Fibroblast of gingiva (primary cell): ENCODE measurements at places on chromosomes 13 and 19.

DNA sequence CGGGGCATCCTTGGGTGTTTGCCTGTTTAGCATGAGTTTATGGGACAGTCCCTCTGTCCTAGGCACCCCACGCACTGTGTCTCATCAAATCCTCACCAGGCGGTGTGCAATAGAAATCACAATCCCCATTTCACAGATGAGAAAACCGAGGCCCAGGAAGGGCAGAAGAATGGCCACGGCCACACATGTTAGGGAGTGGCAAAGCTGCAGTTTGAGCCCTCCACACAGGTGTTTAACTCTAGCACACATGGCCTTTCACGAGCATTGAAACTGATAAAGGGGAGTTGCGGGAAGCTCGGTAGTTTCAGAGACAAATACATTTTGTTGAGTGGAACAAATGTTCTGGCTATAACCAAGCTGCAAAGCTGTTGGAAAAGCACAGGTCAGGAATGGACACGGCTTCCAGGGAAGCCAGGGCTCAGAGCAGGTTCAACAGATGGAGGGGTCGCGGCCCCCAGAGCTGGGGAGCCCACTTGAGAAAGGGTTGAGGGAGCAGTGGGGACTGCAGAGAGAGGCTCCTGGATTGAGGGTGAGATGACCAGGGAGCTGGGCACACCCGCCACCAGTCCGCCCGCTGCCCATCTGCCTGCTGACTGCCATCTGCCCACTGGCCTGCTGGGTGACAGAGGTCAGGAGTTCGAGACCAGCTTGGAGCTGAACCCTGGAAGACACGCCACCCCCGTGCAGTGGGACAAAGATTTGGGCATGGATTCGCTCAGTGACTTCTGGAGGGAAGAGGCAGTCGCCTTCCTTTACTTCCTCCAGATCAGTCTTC is 154.7 kb downstream of the URI1 start:
- no peak for DNase-seq

GRCh38 chr19:16030964-16031871 is 45.1 kb upstream of the TPM4 start:
- DNase-seq, result no peak

DNA sequence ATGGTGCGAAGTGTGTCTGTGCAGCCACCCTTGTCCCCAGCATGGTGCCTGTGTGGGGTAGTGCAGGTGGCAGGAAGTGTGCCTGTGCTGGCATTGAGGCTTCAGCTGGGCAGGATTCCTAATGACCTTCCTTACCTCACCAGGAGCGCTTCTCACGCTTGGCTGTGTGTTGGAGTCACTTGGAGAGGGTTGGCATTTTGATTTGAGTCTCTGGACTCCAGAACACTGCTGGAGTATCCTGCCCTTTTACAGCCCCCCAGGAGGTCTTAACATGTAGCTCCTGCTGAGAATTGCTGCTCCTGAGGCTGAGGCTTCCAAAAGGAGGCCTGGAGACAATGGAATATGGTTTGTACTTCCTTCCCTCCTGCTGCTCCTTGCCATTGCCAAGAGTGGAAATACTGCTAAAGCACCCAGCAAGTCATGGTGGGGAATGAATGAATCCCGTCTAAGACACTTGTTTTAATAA is 87.1 kb downstream of the ARHGEF7 start:
- no peak for DNase-seq

DNA sequence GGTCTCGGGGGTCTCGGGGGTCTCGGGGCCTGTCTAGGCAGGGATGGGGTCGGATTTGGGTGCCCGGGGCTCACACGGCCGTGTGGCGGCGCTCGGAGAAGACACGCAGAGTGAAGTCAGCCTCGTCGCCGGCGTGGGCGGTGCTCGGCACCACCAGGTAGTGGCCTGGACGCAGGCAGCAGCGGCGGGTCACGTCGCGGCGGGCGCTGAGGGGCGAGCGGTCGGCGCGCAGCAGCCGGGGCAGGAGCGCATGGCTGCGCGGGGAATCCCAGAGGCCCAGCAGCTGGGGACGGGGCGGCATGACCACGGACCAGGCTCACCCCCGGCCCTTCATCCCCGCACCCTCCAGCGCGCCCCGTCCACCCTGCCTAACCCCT is 8.2 kb downstream of the CAPN12 start:
- DNase-seq, result no peak

GRCh38 chr13:113942591-113943103 is 31.2 kb downstream of the C13orf46 start:
- DNase-seq, result no peak

DNA sequence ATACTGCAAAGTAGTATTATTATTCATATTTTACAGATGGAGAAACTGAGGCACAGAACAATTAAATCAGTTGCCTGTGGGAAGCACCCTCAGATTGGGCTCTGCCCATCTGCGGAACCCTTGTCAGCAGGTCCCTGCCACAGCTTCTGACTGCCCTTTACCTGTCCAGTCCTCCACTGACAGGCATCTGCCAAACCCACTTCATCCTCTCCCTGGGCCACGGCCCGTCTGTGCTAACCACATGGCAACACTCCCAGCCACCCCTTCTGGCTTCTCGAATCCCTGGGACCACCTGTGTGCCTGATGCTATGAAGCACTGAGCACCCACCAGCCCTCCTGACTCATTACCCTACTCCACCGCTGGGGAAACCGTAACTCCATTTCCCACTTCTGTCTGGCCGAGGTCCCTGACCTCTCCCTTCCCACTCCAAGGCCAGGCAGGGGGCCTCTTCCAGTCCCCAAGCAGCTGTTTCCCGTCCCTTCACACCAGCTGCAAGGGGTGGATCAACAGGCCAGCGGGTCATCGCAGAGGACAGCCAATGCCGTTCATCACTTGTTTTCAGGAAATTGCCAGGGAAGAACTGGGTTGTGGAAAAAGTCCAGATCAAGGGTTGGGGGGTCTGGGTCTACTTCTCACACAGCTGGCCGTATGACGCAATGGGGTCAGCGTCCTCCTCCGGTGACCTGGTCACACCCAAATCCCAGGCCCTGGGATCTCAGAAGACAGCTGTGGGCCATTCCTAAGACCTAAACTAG is 2.5 kb downstream of the KANK3 start:
- DNase-seq, result no peak

GRCh38 chr19:48398102-48398374 is 4.6 kb downstream of the GRIN2D start:
- DNase-seq, result no peak

- no peak for DNase-seq
These were observed 612.0 kb downstream of the DCT start for GRCh38 chr13:93867481-93867880.

DNA sequence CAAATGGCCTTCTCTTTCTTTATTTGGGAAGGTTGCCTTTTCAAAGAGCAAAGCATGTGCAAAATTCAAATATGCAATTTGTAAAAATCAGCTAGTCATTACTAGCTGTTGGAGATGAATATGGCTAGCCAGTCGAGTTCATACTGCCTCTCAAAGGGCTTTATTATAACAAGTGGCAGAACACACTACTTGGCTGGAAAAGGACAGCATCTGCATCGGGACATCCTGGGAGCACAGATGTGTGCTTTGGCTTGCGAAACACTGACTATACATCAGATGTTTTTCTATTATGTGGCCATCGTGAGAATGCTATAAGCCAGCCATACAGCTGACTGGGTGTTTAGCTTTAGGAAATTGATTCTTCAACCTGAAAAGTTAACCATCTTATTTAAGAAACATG is 424.2 kb downstream of the KCTD12 start:
- peak; percentile 18 for DNase-seq

DNA sequence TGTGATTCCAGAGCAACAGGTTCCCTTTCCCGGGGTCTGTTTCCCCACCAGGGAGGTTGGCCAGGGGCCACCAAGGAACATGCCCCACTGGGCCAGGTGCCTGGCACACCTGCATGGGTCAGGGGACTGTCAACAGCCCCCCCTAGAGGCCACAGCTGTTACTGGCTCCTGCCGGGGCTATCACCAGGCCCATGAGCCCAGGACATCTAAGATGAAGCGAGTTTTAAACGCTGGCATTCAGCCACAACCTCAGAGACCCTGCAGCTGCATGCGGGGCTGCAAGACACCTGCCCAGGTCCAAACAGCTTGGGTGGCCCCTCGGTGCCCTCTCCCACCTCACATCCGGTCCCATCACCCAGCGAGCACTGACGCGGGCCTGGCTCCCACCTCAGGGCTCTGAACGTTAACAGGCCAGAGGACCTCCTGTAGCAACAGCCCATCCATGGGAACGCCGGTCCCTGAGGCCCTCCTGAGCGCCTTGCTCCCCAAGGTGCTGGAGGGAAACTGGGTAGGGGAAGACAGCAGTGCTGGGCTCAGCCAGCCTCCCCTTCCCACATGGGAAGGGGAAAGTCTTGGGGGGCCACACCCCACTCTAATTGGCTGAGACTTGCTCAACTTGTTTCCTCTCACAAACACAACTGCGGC is 12.0 kb downstream of the KHSRP start:
- no peak for DNase-seq

GRCh38 chr13:52852444-52852843 is 4.0 kb upstream of the PCDH8 start:
- no peak for DNase-seq

- peak; percentile 33 for DNase-seq
These were observed 764.1 kb upstream of the SLITRK6 start for GRCh38 chr13:86563308-86563707.

GRCh38 chr19:48558018-48558684 is 6.2 kb downstream of the SULT2B1 start:
- peak; percentile 36 for DNase-seq

- peak; percentile 71 for DNase-seq
These were observed 20.2 kb downstream of the BBC3 start for GRCh38 chr19:47210689-47211316.

GRCh38 chr19:5337708-5338655 is 2.6 kb downstream of the PTPRS start:
- DNase-seq, result no peak

DNA sequence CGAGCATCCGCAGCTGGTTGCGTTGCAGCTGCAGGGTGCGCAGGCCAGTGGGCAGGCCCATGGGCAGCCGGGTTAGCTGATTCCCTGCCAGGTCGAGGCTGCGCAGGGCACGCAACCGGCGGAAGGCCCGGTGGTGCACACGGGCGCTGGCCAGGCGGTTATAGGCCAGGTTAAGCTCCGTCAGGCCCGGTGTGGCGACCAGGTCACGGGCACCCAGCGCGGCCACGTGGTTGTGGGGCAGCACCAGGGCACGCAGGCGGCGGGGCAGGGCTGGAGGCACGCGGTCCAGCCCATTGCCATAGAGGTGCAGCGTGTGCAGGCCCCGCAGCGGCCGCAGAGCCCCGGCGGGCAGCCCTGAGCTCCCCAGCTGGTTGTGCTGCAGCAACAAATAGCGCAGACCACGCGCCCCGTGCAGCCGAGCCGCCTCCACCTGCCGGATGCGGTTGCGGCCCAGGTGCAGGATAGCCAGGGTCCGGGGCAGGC is 5.3 kb downstream of the PODNL1 start:
- no peak for DNase-seq

GRCh38 chr13:46296921-46297320 is 85.2 kb downstream of the LRRC63 start:
- DNase-seq, result peak; percentile 86

GRCh38 chr19:55620410-55621204 is 3.8 kb downstream of the ZNF784 start:
- no peak for DNase-seq

GRCh38 chr19:47239610-47240296 is 8.8 kb upstream of the BBC3 start:
- DNase-seq, result peak; percentile 65
